ENCODE measurements at places on chromosomes 13 and 19.

DNA sequence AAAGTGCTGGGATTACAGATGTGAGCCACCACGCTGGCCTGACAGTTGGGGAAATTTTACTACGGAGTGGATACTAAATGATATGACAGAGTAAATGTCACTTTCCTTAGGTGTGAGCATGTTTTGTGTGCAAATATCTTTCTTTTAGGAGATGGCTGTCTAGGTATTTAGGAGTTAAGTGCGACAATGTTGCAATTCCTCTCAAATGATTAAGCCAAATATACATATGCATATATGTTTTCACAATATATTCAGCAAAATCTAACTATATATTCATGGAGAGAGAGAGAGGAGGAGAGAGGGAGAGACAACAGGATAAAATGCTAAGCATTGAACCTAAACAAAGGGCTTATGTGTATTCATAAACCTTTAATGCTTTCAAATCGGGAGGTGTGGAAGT lies 5.4 kb upstream of the SERTAD3 start:
- DNase-seq: no peak

DNA sequence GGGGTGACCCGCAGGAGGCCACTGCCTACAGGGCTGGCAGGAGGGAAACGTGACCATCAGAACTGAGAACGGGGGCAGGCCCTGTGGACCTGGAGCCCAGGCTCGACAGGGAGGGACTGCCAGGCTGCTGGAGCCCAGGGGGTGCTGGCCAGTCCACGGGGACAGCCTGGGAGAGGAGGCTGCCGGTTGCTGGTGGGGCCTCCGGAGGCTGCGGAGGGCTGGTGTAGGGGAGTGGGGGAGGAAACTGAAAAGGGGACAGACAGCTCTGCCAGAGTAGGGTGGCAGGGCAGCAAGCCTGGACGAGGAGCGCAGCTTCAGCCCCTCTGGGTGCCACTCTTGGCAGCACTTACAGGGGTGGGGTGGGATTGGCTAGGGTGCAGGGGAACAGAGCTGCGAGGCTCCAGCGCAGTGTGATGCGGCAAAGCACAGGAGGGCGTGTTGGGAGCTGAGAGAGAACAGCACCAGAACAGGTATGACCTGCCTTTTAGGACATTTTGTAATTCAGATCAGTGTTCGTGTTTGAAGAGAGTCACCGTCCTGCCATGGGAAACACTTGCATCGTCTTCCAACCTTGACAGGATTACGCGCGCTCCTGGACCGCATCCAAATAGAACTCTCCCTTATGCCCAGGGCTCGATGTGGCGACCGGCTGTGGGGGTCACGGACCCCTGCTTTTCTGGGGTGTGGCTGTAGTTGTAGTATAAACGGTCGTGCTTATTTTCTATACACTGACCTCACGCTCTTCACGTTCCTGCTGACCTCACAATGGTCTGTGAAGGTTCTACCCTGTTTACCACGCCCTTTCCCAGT lies 19.9 kb upstream of the ARHGEF7 start:
- DNase-seq: no peak

- DNase-seq: no peak
Observed at GRCh38 chr19:17954401-17954800, 12.5 kb upstream of the KCNN1 start.

GRCh38 chr19:51627491-51628138 lies 2.6 kb downstream of the SIGLEC5 start:
- no peak for DNase-seq

DNA sequence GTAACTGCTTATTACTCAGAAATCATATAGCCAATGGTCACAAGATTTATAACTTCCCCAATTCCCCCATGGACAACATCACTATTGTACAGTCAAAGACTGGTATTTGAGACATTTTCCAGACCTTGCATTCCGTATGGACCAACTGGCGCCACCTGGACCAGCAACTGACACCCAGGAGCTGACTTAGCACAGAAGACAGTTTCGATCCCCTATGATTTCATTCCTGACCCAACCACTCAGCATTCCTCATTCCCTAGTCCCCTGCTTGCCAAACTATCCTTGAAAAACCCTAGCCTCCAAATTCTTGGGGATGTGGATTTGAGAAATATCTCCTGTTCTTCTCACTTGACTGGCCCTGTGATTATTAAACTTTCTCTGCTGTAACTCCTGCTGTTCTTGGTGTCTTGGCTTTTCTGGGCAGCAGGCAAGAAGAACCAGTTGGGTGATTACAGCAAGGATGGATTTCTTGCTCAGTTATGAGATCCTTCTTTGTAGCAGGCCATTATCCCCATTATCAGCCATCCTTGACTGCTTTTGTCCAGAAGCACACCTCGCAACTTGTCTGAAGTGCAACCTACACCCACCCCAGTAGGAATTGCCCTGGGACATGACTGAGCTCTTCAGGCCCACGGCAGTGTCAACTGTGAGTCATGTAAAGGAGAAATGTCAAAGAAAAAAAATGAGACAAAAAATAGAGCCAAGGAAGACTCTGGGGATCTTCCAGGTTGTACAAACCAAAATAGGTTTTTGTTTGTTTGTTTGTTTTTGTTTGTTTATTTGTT lies 13.7 kb upstream of the MAP3K10 start:
- no peak for DNase-seq

GRCh38 chr13:48733739-48734335 lies 80.1 kb downstream of the CYSLTR2 start:
- DNase-seq: no peak

- DNase-seq: no peak
Observed at GRCh38 chr13:91249861-91250260, 97.6 kb upstream of the MIR17HG start.

GRCh38 chr19:40191836-40192646 lies 815 bp downstream of the MAP3K10 start:
- no peak for DNase-seq

- DNase-seq: no peak
Observed at GRCh38 chr19:49125025-49125731, 5.8 kb downstream of the PPFIA3 start.

- DNase-seq: no peak
Observed at GRCh38 chr13:60369242-60369641, 27.8 kb upstream of the TDRD3 start.

DNA sequence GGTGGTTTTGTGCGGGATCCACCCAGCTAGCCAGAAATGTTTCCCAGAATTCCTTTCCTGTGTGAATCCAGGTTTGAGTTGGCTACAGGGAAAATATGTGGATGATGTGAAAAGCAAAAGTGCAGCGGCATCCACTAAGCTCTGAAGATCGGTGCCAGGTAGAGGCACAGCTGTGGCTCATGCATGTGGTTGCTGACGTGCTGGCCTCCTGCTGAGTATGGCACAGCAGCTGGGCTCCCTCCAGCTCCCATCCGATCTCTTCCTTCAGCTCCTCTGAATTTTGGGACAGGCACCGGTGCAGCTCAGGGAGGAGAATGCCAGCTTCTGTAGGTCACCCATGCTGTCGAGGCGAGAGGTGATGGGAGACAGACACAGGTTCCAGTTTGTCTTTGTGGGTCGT lies 84.0 kb upstream of the GSX1 start:
- DNase-seq: no peak

- no peak for DNase-seq
Observed at GRCh38 chr19:41096353-41096752, 8.1 kb downstream of the CYP2A13 start.

DNA sequence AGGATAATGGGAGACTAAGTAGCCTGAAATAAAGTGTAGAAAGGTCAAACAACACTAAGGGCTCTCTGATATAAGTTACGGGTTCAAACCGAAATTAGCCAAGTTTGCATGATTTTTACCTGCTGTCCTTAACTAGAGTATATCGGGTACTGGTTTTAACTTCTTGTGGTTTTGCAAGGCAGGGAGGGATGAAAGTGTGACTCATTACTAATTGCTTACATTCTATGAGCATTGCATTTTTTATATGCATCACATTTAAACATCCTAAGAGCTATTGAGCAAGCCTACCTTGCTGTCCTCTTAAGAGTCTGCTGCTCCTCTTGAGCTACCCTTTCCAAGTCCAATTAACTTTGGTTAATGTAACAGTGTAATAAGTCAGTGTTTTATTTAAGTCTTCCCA lies 415.4 kb downstream of the SLITRK5 start:
- no peak for DNase-seq

DNA sequence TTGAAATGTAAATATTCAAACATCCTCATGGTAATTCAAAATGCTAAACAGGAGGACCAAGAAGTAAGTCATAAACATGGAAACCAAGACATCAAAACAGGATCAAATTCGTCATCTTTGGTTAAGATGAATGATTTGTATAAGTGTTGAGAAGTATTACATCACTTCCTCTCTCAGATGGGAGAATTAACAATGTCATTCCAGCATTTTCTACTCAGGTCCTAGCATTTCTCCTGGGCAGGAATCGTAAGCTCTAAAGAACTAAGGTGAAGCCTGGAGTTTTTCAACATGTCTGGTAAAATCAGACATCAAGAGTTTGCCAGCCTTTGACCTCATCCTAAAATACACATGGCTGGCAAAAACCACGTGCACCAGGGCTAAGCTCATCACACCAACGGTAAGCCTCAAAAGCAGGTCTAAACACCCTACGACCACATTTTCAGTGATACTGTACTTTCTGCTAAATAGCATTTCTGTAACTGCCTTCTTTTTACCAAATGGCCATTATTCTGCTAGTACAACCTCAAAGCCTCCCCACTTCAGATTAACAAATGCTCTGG lies 24.8 kb downstream of the RANBP3 start:
- DNase-seq: no peak

DNA sequence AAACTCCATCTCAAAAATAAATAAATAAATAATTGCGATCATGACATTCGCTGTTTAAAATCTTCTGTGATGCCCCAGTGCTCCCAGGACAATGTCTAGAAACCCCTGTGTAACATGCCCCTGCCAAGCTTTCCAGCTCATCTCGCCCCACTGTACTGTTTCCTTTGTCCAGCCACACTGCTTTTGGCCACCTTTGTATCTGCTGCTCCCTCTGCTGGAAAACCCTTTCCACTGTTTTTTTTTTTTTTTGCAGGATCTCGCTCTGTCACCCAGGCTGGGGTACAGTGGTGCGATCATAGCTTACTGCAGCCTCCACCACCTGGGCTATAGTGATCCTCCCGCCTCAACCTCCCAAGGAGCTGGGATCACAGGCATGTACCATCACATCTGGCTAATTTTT lies 7.5 kb downstream of the PLAUR start:
- DNase-seq: no peak

DNA sequence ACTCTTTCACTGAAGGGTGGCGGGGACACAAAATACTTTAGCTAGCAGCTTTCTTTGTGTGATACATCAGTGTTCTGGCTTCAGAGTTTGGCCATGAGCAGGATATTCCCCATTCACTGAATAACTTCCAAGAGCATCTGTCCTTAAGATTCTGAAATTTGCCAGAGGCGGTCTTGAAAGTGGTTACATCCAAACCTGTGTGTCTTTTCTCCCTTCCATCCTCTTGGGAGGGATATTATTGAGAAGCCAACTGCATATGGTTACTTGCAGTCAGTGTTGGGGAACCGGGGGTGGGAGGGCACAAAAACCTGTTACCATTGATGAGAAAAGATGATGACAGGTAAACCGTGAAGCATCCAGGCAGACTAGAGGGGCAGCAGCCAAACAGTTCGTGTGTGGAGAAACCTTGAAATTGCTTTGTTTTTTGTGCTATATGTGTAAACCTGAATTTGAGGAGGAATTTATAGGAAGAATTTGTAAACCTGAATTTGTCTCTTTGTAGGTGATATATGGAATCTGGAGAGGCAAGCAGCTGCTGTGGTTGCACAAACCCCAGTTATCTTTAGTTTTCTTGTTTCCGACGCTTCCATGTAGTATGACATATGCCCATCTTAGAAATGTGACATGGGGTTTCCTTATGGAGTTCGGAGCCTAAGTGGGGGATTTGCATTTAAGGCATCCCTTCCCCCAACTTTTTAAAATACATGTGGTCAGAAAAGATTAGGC lies 104.8 kb downstream of the WDFY2 start:
- DNase-seq: no peak

DNA sequence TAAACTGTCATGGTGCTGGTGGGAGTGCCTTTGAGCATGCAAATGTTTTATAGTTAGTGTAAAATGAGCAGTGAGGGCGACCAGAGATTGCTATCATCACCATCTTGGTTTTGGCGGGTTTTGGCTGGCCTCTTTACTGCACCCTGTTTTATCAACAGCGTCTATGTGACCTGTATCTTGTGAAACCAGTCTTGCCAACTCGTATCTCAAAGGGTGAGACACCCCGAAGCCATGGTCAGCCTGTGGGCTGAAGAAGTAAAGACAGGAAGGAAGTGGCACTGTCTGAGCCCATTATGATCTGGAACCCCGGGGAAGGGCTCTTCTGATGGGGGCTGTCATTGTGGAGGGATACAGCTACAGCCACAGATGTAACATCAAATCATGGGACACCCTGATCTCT lies 81.5 kb upstream of the FAM216B start:
- no peak for DNase-seq

GRCh38 chr19:49020342-49020741 lies 3.5 kb upstream of the LHB start:
- DNase-seq: no peak

GRCh38 chr13:71117920-71118319 lies 749.1 kb downstream of the DACH1 start:
- no peak for DNase-seq

DNA sequence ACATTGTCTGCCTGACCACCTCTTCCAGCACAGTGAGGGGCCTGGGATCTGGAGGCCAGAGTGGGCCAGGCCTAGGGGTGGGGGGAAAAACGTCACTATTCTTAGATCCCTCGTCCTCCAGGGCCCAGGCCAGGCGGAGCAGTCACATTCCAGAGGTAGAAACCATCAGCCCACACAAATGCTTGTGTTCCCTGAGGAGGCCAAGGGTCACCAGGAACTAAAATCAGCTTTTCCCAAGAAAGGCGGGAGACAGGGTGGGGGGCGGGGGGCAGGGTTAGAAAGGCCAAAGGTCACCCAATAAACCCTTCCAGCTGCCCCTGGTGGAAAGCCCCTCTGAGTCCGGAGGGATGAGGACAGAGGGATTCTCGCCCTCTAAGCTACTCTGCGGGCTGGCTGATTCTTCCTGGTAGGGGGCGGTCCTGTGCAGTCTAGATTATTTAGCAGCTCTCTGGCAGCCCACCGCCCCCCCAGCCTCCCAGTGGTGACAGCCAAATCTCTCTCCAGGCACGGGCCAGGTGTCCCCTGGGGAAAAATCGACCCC lies 23.5 kb upstream of the CCL25 start:
- no peak for DNase-seq

DNA sequence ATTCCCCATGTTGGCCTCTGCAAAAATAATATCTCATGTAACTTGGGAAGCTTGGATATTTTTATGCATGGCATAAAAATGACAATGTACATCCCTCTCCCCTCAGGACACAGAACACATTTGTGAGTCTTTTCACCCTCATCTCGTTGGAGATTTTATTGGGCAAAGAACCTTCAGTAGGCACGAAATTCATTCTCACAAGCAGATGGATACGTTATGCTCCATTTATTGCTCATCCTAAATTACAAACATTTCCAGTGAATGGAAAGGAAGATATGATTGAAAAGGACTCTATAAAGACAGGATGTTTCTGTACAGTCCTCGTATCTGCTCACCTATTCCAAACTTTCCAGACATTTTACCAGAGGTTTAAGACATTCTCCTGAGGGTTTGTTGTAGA lies 1175.8 kb downstream of the UQCRFS1 start:
- no peak for DNase-seq

GRCh38 chr19:7333198-7334118 lies 15.3 kb upstream of the ARHGEF18 start:
- DNase-seq: no peak
